Activated CD4-positive, alpha-beta memory T cell treated with anti-CD3 and anti-CD28 coated beads for 36 hours (primary cell): ENCODE measurements at places on chromosomes 7 and 10. TPM values are rescaled to one million over a fixed set of nuclear protein-coding genes. Genes with fewer than 3 reads are reported as not detected.

The PPP1R3A gene
- not detected for total RNA-seq

The DNAJC12 gene
- total RNA-seq = 11.5 TPM

The TAC1 gene
- total RNA-seq = not detected

The CUZD1 gene
- total RNA-seq = 1.0 TPM

The ACTL6B gene
- total RNA-seq = not detected

The CYP26A1 gene
- not detected for total RNA-seq

The SYT15B gene
- total RNA-seq = 0.14 TPM

The SPRN gene
- total RNA-seq = not detected

The ABCB4 gene
- not detected for total RNA-seq

The CCDC7 gene
- total RNA-seq = 11.6 TPM

The EBLN1 gene
- not detected for total RNA-seq

The AKR1C1 gene
- total RNA-seq = 0.12 TPM

The PIK3AP1 gene
- 4.3 TPM for total RNA-seq

The LARP4B gene
- 95.0 TPM for total RNA-seq

The CPN1 gene
- not detected for total RNA-seq

The TCAF2 gene
- 32.7 TPM for total RNA-seq

The ZKSCAN1 gene
- total RNA-seq = 50.6 TPM

The LDB1 gene
- total RNA-seq = 48.1 TPM

The FAM25C gene
- total RNA-seq = not detected

The UPK3BL1 gene
- 9.6 TPM for total RNA-seq

The VSIR gene
- 112 TPM for total RNA-seq

The CLDN15 gene
- total RNA-seq = 12.2 TPM

The SLC35G1 gene
- total RNA-seq = 2.8 TPM

The SPDYE9 gene
- total RNA-seq = not detected

The STAG3 gene
- total RNA-seq = 20.9 TPM

The NKX1-2 gene
- total RNA-seq = not detected

The CHRM2 gene
- total RNA-seq = not detected

The NFE2L3 gene
- 30.3 TPM for total RNA-seq

The SLC35B4 gene
- total RNA-seq = 14.5 TPM

The SMKR1 gene
- total RNA-seq = 2.0 TPM

The DENND2A gene
- not detected for total RNA-seq

The ARL3 gene
- total RNA-seq = 10.1 TPM

The PDE6C gene
- not detected for total RNA-seq

The SHTN1 gene
- total RNA-seq = 0.53 TPM
